Activated CD4-positive, alpha-beta T cell treated with anti-CD3 and anti-CD28 coated beads for 1 hour (primary cell): ENCODE measurements at places on chromosomes 1 and 21.

DNA sequence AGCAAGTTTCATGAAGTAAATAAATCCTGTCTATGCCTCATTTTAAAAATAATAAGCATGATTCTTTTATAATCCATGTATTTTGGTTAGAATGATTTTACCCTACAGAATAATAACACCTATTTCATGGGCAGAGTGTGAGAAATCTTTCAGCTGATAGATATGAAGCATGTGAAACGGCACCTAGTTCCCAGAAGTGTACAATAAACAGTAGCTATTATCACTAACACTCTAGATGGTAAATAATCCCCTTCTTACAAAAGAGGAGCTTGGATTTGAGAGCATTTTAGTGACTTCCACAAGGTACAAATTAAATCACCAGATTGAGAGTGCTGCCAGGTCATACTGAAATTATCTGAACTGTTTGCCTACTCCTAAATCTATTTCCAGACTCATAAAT lies 95.3 kb upstream of the NRIP1 start:
- no peak for DNase-seq

DNA sequence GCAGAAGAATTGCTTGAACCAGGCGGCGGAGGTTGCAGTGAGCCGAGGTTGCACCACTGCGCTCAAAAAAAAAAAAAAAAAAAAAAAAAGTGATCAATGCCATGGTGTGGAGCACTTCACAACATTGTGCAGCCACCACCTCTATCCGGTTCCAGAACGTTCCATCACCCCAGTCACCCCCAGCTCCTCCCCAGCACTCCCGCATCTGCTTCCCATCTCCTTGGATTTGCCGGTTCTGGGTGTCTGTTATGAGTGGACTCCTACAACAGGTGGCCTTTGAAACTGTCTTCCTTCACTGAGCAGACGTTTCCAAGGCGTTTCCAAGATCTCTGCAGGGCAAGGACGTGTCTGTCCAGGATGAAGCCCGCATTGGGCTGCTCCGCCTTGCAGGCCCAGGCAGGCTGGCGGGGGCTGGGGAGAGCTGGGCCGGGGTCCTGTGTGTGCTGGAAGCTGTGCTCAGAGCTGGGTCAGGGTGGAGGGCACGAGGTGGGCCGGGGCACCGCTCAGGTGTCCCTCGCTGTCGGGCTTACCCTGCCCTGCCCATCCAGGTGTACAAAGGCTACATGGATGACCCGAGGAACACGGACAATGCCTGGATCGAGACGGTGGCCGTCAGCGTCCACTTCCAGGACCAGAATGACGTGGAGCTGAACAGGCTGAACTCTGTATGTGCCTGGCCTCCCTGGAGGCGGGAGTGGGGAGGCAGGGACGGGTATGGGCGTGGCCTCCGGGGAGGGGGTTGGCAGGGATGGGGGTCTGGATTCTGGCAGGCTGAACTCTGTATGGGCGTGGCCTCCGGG lies 14.9 kb upstream of the LRRC3 start:
- DNase-seq = no peak

- DNase-seq = no peak
Measured at GRCh38 chr1:58999676-59000075, 215.8 kb upstream of the JUN start.

GRCh38 chr1:192266645-192267044 lies 50.1 kb upstream of the RGS21 start:
- DNase-seq = no peak

DNA sequence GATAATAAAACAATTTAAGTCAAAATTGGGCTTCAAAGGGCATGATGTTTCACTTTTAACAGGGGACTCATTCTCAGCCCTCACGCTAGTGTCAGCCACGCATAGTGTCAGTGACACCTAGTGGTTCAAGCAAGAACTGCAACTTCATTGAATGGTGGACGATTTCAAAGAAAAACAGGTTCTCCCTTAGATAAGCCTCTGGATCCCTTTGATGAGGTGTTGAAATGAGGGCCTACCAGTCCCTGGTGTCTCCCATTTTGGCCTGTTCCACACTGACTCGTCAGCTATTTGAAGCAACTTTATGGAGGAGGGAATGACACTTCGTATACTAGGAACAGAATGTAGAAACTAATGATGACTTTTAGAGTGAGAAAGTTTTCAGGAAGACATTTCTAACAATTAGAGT lies 56.2 kb downstream of the FCRL5 start:
- DNase-seq = no peak

- DNase-seq = no peak
Measured at GRCh38 chr1:76254104-76255030, 179.8 kb downstream of the ST6GALNAC3 start.

- DNase-seq = no peak
Measured at GRCh38 chr1:24622218-24622617, 20.9 kb upstream of the SRRM1 start.

DNA sequence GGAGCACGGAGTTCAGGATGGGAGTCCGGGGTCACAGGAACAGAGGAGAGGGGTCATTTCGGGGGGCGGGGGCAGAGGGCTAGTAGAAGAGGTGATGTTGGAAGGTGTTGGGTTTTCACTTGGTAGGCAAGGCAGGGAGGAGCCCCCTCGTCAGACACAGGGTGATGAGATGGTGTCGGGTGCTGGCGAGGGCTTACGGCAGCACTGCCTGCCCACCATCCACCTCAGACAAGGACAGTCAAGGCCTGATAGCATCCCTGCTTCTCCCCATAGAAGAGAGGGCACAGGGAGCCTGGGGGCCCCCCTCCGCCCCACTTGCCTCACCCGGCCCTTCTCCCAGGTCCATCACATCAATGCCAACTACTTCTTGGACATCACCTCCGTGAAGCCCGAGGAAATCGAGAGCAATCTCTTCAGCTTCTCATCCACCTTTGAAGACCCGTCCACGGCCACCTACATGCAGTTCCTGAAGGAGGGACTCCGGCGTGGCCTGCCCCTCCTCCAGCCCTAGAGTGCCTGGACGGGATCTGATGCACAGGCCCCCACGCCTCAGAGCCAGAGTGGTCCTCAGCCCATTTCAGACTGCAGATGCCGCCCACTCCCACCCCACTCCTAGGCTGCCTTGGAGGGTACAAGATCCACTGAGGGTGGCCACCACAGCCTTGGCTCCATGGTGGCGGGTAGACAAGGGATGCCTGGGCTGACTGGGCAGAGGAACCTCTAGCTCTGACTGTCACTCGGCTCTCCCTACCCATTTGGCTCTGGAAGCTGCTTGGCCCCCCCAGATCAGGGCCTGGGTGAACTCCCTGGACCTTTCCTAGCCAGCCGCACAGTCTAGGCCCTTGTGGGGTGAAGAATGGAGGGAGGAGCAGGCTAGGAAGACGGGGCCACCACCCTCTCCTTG lies 4.3 kb upstream of the MTFR1L start:
- DNase-seq = no peak

GRCh38 chr1:235953801-235954200 lies 87.1 kb upstream of the LYST start:
- DNase-seq = no peak

DNA sequence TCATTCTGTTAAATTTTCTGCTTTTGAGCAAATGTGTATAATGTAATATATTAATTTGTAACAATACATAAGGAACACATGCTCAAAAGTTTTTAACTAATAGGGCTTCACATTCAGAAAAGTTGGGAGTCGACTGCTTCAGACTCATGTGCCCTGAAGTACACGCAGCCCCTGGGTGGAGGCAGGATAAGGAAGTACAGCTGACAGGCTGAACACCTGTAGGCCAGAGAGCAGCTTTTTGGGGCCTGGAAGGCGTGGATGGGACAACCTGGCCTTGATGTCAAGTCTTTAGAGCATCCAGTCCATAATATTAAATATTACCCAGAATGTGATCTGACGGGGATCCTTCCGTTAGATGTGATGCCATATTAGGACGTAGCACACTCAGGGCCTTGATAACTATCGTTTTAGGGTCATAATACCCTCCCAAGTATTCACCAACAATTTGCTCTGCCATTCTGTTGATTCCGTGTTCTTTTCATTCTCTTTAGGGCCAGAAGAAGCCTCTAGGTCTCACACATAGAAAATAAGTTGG lies 485.2 kb downstream of the SIPA1L2 start:
- no peak for DNase-seq

- DNase-seq = no peak
Measured at GRCh38 chr1:23657659-23658275, 33.8 kb upstream of the RPL11 start.

DNA sequence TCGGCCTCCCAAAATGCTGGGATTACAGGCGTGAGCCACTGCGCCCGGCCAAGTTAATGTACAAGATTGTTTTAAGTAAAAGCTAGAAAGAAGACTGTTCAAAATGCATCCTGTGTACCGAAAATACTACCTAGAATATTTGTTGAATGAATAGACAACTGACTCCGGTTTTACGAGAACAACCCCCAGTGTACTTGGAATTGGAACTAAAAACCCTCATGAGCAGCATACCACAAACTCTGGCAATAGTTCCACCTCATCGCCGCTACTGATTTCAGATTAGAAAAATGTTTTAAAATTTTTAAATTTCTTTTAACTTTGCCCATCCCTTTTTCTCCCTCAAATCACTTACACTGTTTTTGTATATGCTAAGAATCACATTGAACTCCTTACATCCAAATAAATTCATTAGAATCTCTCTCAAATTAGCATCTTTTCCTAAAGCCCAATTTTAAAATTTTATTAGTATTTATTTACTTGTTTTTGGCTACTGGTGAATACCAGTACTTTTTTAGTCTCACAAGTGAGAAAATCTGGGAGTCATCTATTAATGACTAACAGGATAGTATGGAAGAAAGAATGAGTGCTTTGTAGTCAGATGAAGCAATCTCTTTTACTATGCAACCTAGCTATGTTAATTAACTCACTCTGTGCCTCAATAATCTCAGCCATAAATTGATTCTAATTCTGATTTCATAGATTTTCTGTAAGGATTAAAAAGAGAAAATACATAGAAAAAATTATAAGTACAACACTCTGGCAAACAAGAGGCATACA lies 95.1 kb downstream of the GPATCH2 start:
- no peak for DNase-seq

DNA sequence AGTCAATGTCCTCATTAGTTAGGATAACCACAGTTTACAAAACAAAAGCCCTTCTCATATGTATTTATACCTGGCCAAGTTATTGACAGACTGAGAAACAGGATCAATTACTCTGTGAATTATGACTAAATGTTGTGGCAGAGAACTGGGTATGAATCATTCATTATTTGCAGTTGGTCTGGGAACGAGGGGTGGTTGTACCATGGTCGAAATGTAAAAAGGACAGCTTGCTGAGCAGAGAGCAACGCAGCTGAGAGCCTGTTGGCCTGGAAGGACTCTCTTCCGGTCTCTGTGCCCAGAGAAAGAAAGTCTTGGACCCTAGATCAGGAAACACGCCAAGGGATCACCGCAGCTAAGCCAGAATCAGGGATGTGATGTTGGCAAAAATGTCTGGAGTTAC lies 169.6 kb downstream of the DISC1 start:
- no peak for DNase-seq

DNA sequence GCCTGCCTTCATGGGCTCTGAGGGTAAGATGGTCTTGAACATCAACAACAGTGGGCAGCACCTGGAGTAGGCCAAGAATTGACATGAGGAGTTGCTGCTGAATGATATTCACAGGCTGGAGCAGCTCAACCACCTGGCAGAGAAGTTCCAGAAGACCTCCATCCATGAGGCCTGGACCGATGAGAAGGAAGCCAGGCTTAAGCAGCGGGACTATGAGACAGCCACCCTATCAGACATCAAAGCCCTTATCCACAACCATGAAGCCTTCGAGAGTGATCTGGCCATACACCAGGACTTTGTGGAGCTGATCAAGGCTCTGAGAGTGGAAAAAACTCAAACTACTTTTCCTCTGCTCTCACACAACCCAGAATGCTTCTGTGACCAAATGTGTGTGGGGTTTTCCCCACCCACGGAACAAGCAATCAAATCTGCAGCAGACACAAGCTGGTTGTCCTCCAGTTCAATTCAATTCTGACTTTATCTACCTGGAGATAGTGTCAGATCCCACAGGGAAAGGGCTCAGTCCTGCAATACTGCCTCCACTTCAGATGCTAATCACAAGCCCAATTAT lies 12.1 kb upstream of the EPHA10 start:
- DNase-seq = no peak

DNA sequence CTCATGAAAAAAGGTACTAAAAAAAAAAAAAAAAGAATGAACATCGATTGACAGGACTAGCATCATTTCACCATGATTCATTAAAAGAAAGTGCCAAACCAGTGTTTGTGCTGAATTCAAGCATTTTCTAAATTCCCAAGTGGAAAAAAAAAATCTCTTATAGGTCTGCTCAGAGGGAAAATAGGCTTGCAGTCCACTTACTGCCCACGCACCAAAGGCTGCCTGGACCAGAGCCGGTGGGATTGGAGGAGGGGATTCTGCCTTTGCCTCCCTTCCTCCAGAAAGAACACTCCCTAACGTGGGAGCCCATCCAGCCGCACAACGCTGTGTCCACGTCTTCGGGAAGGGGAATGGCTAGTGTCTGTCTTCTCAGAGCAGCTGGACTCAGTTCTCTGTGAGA lies 5.5 kb upstream of the TRAPPC10 start:
- no peak for DNase-seq

DNA sequence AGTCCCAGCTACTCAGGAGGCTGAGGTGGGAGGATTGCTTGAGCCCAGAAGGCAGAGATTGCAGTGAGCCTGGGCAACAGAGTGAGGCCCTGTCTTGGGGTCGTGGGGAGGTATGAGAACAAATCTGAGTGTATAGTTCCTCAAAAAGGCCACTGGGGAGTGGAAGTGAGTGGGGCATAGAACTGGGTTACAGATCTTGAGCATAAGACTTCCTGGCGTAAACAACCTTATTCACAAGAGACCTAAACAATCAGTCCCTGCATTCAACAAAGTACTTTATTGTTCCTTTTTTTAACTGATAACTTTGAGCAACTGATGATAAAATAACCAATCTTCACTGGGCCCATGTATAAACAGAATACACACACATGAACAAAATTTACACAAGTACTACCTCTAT lies 72.7 kb upstream of the MUTYH start:
- DNase-seq = no peak

DNA sequence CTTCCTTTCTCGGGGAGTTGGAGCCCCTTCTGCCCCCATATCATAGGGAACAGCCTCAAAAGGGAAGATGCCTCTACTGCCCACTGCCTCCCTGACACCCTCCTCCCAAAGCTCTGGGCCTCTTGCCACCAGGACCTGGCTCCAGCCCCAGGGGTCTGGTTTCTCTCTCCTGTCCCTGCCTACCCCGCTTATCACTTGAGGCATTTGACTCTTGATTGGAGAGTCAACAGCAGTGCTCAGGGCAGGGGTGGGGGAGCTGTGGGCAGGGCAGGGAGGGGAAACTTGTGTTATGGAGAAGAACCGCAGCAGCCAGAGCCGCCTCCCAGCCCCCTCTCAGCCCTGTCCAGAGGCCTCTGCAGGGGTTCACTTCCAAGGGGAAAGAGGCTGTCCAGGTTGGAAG lies 573 bp downstream of the TRIM63 start:
- DNase-seq = no peak

GRCh38 chr1:151893176-151893924 lies 16.0 kb downstream of the THEM4 start:
- DNase-seq = no peak

DNA sequence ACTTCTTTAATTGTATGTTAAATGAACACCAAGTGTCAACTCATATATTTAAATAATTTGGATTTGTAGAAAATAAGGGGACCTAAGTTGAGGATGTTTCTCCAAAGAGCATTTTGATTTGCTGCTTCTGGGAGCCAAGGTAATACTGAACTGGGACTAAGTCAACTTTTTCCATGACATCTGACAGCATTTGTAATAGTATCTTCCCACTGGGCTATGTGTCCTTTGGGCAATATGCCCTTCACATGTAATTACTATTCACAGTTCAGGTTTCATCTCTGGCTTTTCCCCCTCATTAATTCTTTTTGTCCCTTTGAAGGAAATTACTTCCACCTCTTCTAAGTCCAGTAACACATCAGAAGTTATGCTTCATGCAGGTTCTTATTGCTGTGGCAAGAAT lies 36.7 kb upstream of the HP1BP3 start:
- no peak for DNase-seq
